Activated naive CD8-positive, alpha-beta T cell treated with anti-CD3 and anti-CD28 coated beads for 36 hours (primary cell): ENCODE measurements at places on chromosomes 4 and X. TPM values are rescaled to one million over a fixed set of nuclear protein-coding genes. Genes with fewer than 3 reads are reported as not detected.

DNA sequence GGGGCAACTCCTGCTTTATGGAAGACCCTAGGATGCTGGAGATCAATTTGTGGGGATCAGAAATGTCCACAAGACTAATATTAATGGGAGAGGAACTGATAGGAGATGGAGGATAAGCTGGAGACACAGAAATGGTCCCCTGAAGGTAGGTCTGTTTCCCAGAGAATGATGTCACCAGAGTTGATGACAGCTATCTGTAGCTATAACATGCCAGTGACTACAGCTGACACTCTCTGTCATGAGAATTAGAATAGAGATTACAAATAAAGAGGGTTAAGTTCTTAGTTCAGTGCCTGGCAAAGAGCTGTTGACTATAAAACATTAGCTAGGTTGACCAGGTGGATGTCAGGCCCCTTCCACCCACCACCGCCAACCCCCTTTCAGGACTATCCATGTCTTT is 9.3 kb downstream of the BST1 start:
- no peak for DNase-seq

DNA sequence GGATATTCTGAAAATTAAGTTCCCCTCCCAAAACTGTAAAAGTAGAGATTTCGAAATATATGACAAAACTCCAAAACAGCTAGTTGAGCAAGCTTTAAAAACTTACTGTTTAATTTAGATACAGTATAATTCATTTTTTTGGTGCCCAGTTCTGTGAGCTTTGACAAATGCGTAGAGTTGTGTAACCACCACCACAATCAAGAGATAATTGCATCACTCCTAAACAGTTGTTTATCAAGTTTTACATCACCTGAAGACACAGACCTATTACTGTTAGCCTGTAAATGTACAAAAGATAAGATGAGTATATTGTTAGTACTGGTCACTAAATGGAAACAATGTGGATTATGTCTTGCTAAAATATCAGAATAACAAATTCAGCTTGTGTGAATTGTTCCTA is 62.3 kb downstream of the ALG13 start:
- DNase-seq, result no peak

- no peak for DNase-seq
Observed at GRCh38 chr4:152941411-152941810, 5.3 kb downstream of the FHDC1 start.

GRCh38 chrX:55488006-55488592 is 1.5 kb downstream of the USP51 start:
- DNase-seq, result no peak

DNA sequence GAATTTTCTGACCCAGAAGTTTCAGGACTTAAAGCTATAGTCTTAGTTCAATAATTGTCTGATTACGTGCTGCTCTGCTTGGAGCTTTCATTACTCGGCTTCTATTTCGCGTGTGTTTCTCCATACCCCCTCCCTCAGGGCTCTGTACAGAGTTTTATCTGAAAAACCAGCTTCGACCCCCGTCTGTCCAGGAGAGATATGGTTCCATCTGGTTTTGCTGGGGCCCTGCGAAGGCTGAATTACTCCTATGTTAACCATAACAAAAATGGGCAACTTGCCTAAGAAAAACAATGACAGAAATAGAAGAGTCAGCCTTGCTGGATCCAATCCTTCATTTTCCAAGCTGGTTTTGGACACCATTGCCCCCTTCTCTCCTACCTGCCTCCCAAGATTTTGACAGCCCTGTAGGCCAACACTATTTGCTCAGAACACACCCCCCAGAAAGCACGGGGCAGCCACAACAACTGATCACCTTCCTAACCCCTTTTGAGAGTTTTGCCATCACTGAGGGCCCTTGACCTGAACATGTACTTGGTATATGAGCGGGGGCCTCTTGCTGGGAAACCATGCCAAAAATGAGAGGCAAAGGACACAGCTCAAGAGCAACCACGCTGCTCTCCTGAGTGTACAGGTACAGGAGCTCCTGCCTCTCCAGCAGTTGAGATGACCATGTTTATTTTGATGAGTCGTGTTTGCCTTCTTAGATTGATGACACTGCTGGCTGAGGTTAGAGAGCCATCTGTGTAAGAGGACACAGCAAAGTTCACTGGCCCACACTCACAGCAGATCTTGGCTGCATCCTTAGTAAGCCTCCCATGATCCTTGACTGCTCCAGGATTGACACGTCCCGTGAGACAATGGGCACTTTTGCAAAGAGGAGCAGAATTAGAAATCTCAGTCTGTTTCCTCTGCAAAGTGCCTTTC is 36.2 kb upstream of the ATP6AP2 start:
- no peak for DNase-seq

- no peak for DNase-seq
Observed at GRCh38 chr4:13349096-13349495, 135.0 kb downstream of the RAB28 start.

DNA sequence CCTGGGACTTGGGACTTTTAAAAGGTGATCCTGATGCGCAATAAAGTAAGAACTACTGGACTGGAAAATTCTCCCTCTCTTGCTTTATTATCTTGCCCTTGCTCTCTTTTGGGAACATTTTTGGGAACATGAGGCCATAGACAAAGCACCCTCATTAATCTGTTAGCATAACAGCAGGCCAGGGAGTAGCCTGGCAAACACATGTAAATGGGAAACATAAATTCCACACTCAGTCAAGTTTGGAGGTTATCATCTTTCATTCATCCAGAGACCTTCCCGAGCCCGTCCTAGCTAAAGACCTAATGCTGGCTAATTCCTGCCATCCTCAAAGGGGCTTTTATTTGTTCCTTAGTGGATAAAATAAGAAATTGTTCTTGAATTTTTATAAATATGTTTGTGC is 162.8 kb upstream of the ARX start:
- no peak for DNase-seq

The UCP1 gene
- total RNA-seq, result not detected

GRCh38 chr4:1706358-1706757 is 5.8 kb downstream of the SLBP start:
- no peak for DNase-seq
